ENCODE measurements at places on chromosomes 5 and 9.
A peak's percentile ranks its signal among the peaks of the same experiment; 100 is the strongest.

- no peak for DNase-seq
Measured at GRCh38 chr5:178398901-178399700, 166.5 kb upstream of the PHYKPL start.

DNA sequence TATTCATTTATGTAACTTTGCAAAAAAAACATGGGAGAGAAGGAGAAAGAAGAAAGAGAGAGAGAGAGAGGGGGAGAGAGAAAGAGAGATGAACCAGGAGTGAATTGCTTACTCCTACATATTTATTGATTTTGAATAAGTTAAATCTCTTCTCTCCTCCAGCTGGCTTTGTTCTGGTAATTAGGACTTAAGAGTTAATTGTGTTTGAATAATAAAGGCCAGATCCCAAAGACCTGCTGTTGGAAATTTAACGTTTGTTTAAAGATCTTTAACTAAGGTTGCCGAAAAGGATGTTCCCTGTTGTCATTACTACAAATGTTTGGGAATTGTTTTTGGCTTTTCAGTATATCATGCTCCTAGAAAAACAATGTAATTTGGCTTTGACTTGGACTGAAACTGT, 473.0 kb downstream of the TUSC1 start:
- DNase-seq = no peak

DNA sequence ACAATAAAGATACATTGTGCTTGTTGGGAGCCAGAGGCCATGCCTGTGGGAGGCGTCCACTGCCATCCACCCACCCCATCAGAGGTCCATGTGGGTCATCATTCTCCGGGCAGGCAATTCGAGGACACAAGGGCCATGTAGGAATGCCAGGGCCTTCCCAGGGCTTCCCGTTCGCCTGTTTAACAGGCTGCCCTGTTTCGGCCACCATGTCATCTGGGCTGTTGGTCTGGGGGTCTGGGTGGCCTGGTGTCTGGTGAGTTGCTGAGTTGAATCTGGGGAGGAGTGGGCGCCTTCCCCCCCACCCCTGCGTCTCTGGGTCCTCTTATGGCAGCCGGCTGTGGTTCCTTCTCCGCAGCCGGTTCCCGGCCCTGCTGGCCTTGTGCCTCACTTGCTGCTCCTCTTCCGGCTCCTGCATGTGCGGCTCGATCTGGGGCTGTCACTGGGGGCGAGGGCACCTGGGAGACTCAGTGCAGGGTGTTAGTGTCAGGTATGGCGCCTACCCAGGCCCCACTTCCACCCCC, 117.4 kb downstream of the WNK2 start:
- no peak for DNase-seq

GRCh38 chr5:158287643-158288271, 428.8 kb upstream of the CLINT1 start:
- no peak for DNase-seq

- no peak for DNase-seq
Measured at GRCh38 chr9:96612105-96612965, 7.3 kb downstream of the CDC14B start.

DNA sequence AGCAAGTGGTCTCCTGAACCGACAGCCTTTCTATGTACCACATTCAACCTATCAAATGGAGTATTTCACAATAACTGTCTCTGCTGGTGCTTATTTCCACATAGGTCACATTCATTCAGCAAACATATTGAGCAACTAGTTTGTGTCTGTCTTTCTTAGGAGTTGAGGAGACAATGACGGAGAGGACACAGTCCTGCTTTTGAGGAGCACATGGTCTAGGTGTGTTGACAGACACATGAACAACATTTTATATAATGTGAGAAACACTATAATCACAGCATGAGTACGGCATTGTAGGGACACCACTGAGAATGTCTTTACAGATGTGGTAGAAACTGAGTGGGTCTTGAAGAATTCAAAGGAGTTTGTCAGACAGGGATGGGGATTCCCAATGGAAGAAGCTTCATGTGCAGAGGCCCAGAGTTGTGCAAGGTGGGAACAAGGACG, 28.5 kb downstream of the NFIL3 start:
- DNase-seq = no peak

DNA sequence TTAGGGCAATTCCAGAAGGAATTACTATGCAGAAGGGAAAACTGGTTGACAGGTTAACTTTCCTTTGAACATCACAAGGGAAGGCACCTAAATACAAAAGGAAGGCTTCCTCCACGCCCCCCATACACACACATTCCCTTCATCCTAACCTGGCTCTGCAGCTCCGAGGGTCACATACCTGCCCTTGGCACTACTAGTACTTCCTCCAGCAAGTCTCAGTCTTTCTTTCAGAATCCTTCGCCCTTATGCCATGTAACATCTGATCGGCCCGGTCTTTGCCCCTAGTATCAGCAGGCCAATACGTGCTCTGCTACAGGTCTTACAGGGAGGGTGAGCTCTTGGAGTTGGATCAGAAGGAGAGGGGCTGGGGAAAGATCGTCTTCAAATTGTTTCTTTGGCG, 1.6 kb upstream of the MARCHF6 start:
- DNase-seq = no peak

DNA sequence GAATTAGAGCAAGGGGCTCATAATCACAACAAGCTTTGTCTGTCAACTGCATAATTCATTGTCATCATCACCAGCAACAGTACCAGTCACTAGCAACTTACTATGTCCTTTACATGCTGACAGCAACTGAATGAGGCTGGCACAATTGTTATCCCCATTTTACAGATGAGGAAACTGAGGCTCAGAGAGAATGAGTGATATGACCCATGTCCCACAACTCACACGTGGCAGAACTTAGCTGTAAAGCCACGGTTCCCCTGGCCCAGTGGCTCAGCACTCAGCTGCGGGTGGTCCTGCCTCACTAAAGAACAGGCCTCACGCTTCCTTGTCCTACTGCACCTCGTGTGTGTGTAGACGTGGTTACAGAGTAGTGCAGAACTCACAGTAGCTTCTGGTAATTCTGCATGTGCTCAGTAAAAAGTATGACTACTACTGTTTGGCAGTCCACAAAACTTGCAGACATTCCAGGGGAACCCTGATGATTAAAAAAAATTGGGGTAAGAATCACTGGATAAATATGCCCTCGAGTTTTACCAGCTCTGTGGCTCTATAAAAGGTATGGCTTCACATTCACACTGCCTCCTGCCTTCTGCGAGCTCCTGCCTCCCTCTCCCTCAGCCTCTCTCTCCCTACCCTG, 30.2 kb downstream of the AFAP1L1 start:
- DNase-seq = no peak

GRCh38 chr9:135581636-135582426, 20.3 kb downstream of the PAEP start:
- no peak for DNase-seq

DNA sequence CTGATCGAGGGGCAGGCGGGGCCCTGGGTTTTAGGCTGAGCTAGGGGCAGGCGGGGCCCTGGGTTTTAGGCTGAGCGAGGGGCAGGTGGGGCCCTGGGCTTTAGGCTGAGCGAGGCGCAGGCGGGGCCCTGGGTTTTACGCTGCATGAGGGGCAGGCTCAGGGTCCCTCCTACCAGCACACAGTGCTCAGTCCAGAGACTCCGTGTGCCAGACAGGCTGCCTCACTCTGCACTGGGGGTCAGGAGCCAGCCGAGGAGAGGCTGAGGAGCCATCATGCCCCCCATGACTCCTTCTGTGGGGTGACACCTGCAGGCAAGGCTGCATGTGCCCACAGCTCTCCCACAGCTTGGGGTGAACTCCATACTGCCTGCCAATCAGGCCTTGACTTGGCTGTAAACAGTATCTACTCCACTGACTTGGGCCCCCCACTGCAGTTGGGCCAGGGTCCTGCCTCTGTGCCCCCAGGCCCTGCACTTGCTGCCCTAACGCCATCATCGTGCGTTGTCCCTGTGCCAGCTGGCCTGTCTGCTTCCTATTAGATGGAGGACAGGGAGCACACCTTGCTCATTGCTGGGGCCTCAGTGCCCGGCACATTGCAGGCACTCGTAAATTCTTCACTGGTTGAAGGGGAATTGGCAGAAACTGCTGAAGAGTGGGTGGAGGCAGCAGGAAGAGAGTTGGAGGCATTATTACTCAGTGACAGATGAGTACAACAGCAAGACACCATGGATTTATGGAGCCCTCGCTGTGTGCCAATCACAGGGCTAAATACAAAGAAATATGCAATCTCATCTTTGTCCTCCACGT, 78.6 kb downstream of the AMBP start:
- no peak for DNase-seq

DNA sequence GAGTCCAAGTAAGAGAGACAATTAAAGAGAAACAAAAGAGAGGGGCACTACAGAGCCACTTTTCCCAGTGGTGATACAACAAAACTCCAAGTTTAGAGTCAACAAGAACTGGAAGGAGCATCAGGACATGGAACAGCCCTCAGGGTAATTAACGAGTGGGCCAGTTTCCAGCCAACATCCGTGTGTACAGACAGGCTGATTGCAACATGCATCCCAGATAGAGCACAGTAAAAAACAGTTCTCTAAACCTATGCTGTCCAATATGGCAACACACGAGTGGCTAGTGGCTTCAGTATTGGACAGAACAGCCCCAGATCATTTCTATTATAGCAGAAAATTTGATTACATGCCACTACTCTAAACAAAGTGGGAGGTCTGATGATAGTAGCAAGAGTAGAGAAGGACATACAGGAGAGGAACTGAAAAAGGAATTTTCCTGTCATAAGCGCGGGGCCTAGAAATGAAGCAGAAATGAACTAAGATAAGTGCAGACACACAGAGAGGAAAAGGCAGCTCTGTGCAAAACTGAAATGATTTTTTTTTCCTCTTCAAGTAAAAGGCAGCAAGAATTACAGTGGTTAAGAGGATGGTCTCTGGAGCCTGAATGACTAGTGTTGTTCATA, 175.6 kb upstream of the CCNG1 start:
- DNase-seq = no peak

DNA sequence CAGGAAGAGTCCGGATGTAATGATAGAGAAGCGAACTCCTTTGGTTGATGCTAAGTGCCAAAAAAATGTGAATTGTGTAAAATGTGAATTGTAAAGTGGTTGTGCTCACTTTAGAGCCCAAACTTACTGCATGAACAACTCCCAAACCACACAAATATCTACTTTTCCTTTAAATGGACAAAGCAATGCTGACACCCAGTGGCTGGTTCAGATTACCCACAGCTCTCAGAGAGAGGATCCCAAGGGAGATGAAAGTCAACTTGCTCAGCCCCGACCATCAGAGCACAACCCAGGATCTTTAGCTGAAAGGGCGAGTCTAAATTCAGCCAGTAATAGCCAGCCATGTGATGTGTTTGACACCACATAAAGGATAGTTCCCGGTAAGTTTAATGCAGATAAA, 133.7 kb downstream of the NMUR2 start:
- no peak for DNase-seq

- no peak for DNase-seq
Measured at GRCh38 chr5:155082401-155082800, 68.8 kb downstream of the KIF4B start.

- DNase-seq = no peak
Measured at GRCh38 chr5:149314571-149315111, 30.7 kb upstream of the GRPEL2 start.

- peak; percentile 82 for DNase-seq
Measured at GRCh38 chr9:78031893-78032729, 500 bp upstream of the GNAQ start.

- no peak for DNase-seq
Measured at GRCh38 chr9:123035791-123036190, 2.3 kb downstream of the GPR21 start.

- DNase-seq = no peak
Measured at GRCh38 chr5:111129938-111130337, 37.8 kb downstream of the WDR36 start.

Measured in CD4-positive, alpha-beta T cell treated with Interleukin-17A for 1 hour (primary cell).